T-cell (primary cell): ENCODE measurements at places on chromosomes 3 and 15.

DNA sequence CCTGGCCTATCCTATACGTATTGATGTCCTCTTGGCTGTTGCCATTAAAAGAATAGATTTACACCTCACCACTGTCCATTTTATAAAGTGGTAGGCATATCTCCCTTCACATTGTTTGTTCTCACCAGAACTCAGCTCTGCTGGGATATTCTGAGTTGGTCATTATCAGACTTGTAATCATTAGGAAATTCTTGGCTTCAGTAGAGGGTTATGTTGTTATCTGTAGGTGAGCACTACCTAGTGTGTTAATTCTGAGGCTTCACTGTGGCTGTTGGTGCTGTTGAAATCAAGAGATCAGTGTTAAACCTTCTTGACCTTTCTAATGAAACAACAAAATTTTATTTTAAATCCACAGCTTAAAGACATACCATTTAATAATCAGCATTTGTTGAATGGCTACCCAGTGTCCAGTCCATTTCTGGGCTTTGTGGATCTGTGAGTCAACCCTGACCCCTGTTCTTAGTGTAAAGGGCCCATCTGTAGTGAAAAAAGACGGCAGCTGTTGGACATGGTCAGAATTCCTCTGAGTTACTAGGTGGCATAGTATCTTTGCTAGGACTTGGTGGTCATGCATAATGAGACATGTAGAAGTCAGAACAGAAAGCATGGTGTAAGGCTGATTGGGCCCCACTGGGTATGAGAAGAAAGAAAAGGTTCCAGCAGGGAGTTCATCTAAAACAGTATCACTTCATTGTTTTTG is 32.9 kb upstream of the P4HTM start:
- DNase-seq, result no peak

- DNase-seq, result no peak
Measured at GRCh38 chr3:83946554-83946953, 1012.2 kb upstream of the CADM2 start.

DNA sequence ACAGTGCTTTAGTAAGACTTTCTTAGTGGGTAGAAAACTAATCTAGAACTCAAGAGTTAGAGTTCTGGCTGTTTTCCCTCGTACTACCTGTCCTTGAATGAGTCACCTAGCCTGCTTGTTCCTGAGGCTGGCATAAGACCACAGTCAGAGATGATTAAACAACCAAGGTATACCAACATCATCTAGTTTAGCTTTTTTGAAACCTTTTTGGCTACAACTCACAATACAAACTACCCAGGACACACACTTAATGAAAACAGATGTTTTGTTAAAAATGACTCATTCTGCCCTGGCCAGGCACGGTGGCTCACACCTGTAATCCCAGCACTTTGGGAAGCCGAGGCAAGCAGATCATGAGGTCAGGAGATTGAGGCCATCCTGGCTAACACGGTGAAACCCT is 4.6 kb downstream of the MCCC1 start:
- no peak for DNase-seq

DNA sequence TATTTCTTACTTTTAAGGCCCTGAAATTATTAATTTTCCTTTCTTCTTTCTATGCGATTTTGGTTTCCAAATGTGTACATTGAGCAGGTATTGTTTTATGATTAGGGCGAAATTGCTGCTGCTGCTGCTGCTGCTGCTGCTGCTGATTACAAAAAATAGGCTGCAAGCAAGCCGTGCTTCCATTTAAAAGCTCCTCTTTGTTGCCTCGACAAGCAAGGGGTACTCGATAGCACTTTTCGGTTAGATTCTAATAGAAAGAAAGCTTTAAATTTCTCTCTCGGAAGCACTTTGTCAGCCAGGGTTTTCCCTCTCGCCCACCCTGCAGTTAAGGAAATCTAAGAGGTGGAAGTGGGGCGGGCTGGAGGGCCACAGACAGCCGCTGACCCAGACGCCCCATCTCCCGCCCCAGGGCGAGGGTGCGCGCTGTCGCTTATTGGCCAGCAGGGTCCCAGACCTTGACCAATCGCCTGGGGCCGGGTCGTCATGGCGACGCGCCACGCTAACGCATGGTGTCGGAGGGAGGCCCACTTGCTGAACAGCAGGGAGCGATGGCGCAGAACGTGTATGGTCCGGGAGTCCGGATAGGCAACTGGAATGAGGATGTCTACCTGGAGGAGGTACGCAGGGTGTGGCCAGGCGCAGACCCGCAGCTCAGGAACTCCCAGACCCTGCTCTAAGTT is at the start of gene CFAP161:
TSS of gene CFAP161 (plus strand) at position 489 of the 680 bp plus-strand sequence. CDS start at position 549, 60 bp downstream.
- DNase-seq, result no peak

- no peak for DNase-seq
Measured at GRCh38 chr15:74794970-74795349, 13.1 kb downstream of the CSK start.

DNA sequence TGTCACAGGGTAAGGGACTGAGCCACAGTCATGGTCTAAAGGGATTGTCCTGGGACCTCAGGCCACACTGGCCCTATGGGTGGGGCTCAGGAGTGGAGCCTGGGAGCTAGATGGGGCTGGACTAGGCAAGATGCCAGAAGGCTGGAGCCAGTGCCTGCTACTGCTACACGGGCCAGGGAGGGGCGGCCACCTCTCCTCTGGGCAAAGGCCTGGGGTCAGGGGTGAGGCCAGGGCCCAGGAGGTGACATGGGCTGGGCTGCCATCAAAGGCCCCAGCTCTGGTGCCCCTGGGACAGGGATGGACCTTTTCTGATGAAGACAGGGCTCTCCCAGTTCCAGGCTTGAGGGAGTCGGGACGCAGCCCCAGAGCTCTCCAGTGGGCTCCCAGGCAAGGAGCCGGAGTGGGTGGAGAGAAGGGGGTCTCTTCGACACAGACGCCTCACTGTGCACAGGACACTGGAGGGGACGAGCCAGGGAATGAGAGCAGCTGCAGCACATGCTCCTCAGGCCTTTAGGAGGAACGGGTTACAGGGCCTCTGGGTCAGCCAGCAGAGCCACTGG is 62.1 kb upstream of the IQSEC1 start:
- DNase-seq, result no peak

- DNase-seq, result no peak
Measured at GRCh38 chr3:148800414-148800813, 27.2 kb upstream of the CPB1 start.
